ENCODE measurements at places on chromosomes 13 and 19.

DNA sequence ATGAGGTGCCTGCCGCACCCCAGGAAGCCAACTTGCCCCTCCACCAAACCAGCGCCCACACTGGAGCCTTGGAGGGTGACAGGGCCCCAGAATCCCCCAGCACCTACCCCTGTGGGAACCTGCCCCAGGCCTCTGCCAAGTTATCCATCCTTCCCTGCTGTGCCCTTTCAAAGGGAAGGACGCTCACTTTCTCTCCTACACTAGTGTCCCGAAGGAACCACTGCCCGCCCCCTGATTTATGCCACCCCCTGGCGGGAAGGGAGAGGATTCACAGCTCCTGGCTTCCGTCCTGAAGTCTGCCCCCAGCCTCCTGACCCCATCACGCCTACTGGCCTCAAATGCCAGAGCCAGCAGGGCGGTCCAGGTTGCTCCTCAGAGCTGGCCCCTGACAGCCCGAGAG lies 1.4 kb downstream of the EVI5L start:
- DNase-seq, result no peak

DNA sequence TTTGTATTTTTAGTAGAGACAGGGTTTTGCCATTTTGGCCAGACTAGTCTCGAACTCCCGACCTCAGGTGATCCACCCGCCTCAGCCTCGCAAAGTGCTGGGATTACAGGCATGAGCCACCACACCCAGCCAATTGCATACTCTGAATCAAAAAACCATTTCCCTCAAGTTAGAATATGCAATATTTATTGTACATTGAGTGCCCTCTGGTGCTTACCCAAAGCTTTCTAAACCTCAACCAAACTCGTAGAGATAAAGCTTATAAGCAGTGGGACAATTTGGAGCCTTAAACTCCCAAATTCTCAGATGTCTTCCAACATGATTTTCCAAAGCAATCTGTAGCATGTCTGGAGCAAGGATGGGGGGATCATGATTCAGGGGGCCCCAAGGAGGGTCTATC lies 22.4 kb downstream of the RFXAP start:
- no peak for DNase-seq

DNA sequence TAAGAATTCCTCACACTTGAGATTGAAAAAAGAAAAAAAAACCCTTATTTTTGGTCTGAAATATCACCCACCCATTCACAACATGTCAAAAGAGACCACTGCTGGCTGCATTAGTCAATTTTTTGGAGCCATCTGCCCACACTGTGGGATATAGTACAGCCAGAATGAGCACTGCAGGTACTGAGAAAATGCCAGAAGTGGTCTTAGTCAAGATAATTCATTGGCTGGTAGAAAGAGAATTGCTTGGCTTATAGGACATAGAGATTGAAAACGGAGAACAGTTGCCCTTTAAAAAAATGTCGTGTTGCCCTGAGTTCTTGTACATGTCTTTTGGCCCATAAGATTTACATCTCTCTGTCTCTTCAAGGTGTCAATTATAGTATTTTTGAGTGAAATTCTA lies 1899.5 kb downstream of the OLFM4 start:
- no peak for DNase-seq

DNA sequence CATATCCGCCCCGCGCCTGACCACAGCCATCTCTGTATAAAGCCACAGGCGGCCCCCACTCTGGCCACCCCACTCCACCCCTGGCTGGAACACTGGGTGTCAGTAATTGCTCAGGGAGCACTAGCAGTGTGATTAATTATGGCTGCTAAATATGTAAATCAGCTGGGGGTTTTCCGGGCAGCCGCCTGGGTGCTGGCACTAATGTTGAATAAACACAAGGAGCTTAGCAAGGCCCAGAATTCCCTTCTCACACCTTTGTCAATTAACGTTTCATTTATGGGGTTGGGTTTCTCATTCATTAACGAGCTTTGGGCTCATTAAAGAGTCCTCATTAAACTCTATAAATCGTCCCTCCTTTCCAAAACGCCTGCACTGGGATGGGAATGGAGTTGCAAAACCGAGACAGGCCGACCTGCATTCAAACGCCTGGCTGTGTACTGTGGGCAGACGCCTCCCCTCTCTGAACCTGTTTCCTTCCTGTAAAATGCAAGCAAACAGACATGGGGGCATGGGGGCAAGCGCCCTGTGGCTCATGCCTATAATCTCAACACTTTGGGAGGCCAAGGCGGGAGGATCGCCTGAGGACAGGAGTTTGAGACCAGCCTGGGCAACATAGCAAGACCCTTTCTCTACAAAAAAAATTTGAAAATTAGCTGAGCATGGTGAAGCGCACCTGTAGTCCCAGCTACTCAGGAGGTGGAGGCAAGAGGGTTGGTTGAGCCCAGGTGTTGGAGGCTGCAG lies 17.7 kb upstream of the OLFM2 start:
- DNase-seq, result no peak

GRCh38 chr13:34435338-34435737 lies 506.7 kb upstream of the NBEA start:
- peak; percentile 11 for DNase-seq

- no peak for DNase-seq
Measured at GRCh38 chr13:44302940-44303575, 70.6 kb upstream of the SERP2 start.

DNA sequence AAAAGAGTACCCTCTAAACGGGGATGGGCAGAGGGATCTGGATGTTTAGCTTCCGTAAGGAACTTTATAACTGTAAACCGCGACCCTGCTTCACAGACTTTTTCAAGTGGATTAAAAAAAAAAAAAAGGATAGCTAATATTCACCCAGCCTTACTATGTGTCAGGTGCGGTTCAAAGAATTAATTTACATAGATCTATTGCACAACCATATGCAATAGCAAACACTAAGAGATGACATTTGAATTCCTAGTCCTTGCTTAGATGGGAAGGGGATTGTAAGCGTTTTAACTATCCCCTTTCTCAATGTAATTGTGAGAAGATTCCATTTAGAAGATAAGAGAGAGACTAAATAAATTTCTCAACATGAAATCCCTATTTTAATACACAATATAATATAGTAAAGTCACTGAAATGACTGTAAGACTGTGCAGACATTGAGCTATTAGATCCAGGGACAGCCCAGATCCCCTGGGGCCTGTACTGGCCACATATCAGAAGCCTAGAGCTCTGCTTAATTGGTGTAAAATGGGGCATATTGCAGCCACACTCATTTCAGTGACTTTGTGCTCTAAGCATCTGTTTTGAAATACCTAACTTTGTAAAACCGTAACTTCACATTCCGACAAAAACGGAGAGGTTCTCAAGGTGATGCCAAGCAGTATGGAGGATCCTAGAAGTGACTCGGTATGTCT lies 13.6 kb downstream of the LATS2 start:
- no peak for DNase-seq

- DNase-seq, result no peak
Measured at GRCh38 chr19:18611327-18612050, 1.2 kb upstream of the TMEM59L start.

Data from amniotic stem cell (primary cell).